Thyroid gland (tissue), 4 donors: ENCODE measurements at places on chromosomes 13 and 19. TPM values are rescaled to one million over a fixed set of nuclear protein-coding genes. Genes with fewer than 3 reads are reported as not detected.

DNA sequence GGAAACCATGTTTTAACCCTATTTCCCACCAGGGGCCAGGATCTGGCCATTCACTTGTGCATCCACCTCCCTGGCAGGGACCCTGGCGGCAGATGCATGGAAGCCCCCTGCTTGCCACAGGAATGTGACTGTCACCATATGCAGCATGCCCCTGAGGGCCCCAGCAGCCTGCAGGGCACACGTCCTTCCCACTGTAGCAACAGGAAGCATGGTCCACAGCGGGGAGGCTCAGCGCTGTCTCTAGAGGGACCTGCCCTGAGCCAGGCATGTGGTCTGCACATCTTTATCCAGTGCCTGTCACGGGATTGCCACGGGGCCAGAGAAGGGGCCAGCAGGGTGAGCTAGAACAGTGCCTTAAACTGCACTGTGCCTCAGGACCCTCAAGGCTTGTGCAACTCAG is 34.9 kb upstream of the MCF2L start:
- peaks cover 6% of the 10 kb centered on the region for H3K4me1 ChIP-seq
- H3K4me3 ChIP-seq = no peak overlapping the region
- H3K27ac ChIP-seq = no peak overlapping the region
- DNase-seq = no peak

The ZNF543 gene
- total RNA-seq = 17.2 TPM

DNA sequence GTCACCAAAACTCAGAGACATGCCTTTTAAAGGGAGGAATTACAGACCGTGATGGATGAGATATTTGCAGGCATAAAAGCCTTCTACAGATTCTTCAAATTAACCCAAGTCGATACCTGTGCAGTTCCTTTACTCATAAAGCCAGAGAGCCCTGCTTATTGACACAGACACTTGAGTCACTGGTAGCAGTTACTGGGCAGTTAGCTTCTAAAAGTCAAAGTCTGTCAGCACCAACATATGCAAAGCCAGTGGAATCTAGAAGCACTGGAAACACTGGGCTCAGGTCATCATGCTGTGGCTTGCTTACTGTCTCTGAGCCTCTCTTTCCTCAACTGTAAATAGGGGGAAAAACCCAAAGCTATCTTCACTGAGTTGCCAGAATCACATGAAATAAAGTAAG is 25.7 kb upstream of the LRCH1 start:
- DNase-seq = no peak
- no peak overlapping the region for H3K27ac ChIP-seq
- H3K4me3 ChIP-seq = no peak overlapping the region
- no peaks in the 10 kb centered on the region for H3K4me1 ChIP-seq
- H3K36me3 ChIP-seq = no peaks in the 10 kb centered on the region

The LAMP1 gene
- total RNA-seq = 169 TPM

GRCh38 chr13:43484432-43485225 is 302.1 kb downstream of the ENOX1 start:
- no peak overlapping the region for H3K4me3 ChIP-seq
- H3K27ac ChIP-seq = no peak overlapping the region
- DNase-seq = no peak
- H3K27me3 ChIP-seq = no peaks in the 10 kb centered on the region

DNA sequence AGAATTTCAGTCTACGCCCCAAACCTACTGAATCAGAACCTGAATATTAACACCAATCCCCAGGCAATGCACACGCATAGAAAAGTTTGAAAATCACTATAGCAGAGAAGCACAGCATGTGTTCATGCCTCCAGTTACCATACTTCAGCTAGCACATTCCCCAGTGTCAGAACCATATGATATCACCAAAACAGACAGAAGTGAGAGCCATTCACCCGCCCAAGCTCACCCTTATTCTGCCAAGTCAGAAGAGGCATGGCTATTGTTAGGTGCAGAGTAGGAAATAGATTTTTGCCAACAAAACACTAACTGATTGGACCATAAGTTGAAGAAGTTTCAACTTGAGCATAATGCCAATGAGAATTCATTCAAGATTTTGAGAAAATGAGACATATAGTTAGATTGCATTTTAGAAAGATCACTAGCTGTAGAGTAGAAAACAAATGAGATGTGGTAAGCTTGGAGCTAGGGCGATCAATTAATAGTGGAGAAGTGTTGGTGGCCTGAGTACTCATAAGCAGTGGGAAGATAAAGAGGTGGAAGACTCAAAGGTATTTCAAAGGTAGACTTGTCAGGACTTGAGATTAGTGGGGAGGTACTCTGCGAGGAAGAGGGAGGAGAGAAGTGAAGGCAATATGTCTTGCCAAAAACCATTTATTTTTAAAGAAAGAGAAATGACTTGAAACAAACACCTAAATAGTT is 492.4 kb downstream of the SUCLA2 start:
- no peak overlapping the region for H3K27ac ChIP-seq
- no peak for DNase-seq
- no peaks in the 10 kb centered on the region for H3K4me1 ChIP-seq
- no peak overlapping the region for H3K4me3 ChIP-seq
- no peaks in the 10 kb centered on the region for H3K36me3 ChIP-seq
- H3K27me3 ChIP-seq = no peaks in the 10 kb centered on the region

The ZNF571 gene
- 8.7 TPM for total RNA-seq

The HCST gene
- not detected for total RNA-seq

The NLRP5 gene
- total RNA-seq = not detected

GRCh38 chr13:28610996-28611395 is 47.9 kb upstream of the POMP start:
- no peak overlapping the region for H3K27ac ChIP-seq
- H3K4me3 ChIP-seq = no peak overlapping the region
- no peaks in the 10 kb centered on the region for H3K27me3 ChIP-seq
- H3K36me3 ChIP-seq = no peaks in the 10 kb centered on the region
